Fibroblast of villous mesenchyme (primary cell): ENCODE measurements at places on chromosomes 3 and 15. TPM values are rescaled to one million over a fixed set of nuclear protein-coding genes. Genes with fewer than 3 reads are reported as not detected.

- DNase-seq, result no peak
Observed at GRCh38 chr15:82681371-82681770, 28.3 kb downstream of the AP3B2 start.

- DNase-seq, result no peak
Observed at GRCh38 chr3:59290358-59290757, 240.5 kb upstream of the CFAP20DC start.

DNA sequence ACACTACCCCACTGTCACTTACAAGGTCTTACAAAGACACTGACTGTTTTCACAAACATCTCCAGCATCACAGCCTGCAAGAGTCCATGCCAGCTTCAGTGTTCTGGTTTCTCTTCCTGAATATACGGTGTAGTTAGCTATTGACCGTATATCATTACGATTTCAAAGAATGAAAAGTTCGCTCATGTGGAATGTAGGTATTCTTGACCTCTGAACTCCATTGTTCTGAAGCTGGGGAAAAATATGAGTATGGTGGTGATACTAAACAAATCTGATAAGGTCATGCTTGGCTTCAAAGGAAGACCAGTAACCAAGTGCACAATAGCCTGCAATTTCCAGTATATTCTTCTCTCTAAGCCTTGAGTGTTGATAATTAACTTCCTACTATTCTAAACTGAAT, 315.7 kb upstream of the WNT5A start:
- DNase-seq, result no peak

- no peak for DNase-seq
Observed at GRCh38 chr3:34895841-34896240, 743.5 kb upstream of the ARPP21 start.

The ZNF860 gene
- total RNA-seq, result 0.86 and 0.97 TPM in 2 replicates
